ENCODE measurements at places on chromosomes 12 and 14.

DNA sequence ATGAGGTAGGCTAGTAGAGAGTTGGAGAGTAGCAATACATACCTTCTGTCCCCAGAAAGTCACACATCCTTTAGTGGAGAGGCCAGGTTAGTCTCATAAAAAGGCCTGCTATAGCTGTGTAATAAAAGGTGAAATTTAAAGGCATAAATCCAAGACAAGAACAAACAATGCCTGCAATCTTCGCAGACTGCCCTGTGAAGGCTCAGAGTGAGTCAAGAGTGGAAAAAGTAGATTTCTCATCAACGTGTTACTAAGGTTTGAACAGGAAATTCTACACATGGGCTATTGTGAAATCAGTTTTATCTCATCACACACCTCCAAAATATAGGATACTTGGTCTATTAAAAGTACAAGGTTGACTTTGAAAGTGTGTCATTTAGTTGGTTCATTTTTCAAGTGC is at the start of gene KLRC1:
TSS of gene KLRC1 (minus strand) at position 222 of the 400 bp plus-strand sequence. CDS start 2,221 bp downstream, outside the sequence.
- DNase-seq: no peak

DNA sequence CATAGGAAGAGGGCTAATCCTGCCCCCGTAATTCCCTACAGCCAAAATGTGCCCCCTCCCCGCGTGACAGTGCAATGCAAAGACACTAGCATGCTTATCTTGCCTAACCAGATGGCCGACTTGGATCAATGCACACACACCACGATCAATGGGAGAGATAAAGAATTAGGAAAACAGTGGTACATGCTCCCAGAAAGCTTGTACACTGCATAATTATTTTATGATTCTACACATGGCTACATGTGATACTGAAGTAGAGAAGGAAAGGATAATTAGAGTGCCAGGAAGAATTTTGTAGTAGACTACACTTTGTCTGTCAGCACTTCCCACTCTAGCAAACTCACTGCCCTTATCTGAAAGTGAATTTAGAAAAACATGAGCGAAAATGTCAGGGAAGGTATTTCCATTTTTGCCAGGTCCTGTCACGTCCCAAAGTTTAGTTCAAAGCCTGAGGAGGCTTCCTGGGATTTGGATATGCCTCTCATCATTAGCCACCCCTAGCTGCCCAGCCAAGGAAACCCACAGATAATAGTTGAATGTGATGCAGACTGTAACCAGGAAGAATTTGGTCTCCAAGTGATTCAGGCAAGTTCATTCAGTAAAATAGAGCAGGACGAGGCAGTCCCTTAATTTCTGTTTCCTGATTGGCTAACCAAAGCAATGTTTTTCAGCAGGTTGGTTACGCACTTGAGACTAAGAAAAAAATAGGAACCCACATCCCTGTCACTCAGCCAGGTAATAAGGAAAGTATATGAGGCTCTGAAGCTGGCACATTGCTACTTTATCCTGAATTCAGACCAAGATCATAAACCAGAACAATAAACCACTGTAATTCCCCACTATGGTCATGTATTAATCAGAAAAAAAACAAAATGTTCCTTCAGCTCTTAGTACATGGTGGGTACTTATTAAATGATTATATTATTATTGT is 199.6 kb upstream of the OTX2 start:
- no peak for DNase-seq

DNA sequence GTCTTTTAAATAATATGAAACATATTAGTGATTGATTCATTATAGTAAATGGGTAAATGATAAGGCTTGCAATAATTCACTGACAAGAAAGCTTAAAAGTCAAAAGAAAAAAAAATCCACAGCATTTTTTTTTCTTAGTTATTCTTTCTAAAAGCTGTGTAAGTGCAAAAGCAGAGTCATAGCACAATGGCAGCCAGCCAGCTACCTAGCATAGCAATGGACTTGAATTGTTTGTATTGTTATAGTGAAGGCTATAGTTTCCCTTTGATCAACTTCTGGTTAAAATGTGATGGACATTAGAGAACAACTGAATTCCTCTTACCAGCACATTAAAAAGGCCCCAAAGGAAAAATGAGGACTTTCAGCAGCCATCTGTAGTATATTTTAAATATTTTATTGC is 232.1 kb downstream of the NAV3 start:
- DNase-seq: no peak

DNA sequence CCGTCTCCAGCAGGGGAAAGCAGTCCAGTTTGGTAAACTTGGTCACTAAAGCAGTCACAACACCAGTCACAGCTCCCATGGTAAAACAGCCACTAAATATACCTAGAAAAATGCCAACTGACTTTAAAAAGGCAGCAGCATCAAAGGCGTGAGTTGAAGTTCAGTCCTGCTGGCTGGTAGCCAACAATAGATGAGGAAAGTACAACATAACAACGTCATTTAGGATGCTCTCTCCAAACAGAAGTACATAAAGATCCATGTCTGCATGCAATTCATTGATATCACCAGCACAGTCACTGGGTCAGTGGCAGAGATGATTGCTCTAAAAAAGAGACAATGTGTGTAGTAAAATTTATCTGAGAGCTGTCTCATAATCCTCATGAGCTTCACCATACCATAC is 59.3 kb upstream of the TMPO start:
- no peak for DNase-seq

DNA sequence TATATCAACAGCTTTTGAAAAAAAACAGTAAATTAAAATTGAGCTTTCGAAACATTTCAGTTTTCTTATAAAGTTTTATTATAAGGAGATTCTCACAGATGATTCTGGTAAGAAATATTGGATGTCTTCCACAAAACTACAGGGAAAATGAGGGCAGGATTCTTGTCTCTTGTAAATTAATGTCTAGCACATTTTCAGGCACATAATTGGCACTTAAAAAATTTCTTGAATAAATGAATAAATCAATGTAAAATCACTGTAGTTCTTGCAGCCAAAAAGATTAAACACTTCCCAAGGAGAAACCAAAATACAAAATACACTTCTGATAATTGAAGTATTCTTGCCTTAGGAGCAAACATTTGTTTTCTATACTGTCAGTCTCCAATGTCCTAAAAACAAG is 164.4 kb downstream of the NELL2 start:
- DNase-seq: no peak

GRCh38 chr14:91774140-91775096 is 42.5 kb upstream of the CATSPERB start:
- no peak for DNase-seq

DNA sequence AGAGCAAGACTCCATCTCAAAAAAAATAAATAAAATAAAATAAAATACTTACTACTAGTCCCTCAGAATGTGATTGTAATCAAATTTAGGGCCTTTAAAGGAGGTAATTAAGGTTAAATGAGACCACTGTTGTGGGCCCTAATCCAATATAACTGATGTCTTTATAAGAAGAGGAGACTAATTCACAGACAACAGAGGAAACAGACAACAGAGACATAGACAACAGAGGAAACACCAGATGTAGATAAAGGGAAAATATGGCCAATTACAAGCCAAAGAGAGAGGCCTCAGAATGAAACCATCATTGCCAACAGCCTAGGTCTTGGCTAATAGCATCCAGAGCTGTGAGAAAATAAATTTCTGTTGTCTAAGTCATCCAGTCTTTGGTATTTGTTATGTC is 669.0 kb upstream of the FOXG1 start:
- DNase-seq: no peak

DNA sequence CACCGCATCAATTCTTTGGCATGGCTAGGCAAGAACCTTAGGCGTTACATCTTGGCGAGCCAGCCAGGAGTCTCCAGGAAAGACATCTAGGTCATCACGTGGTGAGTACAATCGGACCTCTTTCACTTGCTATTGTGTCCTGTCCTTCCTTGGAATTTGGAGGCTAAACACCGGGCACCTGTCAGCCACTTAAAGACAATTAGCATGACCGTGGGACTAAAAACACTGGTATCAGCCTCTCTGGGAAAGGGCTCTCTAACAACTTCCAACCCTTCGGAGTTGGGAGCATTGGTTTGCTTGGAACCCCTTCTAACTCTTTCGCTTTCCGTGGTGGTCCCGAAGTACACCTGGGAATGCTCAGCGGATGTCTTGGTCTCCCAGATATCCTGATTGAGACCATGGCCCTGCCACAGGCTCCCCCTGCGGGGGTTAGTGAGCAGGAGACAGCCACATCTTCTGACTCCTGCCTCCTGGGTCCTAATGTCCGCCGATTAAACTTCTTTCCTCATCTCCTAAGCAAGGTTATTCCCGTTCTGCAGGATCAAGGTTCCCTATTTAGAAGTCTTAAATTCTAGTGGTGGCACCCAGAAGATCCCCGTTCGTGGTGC is 971.7 kb downstream of the FSCB start:
- DNase-seq: no peak

- no peak for DNase-seq
Measured at GRCh38 chr14:57998766-57999165, 132.9 kb upstream of the SLC35F4 start.

- no peak for DNase-seq
Measured at GRCh38 chr12:85829391-85829790, 6.8 kb downstream of the RASSF9 start.

- peak; percentile 12 for DNase-seq
Measured at GRCh38 chr12:94150240-94151121, 2.1 kb downstream of the PLXNC1 start.

GRCh38 chr12:14307004-14307403 is 58.5 kb upstream of the ATF7IP start:
- DNase-seq: no peak

DNA sequence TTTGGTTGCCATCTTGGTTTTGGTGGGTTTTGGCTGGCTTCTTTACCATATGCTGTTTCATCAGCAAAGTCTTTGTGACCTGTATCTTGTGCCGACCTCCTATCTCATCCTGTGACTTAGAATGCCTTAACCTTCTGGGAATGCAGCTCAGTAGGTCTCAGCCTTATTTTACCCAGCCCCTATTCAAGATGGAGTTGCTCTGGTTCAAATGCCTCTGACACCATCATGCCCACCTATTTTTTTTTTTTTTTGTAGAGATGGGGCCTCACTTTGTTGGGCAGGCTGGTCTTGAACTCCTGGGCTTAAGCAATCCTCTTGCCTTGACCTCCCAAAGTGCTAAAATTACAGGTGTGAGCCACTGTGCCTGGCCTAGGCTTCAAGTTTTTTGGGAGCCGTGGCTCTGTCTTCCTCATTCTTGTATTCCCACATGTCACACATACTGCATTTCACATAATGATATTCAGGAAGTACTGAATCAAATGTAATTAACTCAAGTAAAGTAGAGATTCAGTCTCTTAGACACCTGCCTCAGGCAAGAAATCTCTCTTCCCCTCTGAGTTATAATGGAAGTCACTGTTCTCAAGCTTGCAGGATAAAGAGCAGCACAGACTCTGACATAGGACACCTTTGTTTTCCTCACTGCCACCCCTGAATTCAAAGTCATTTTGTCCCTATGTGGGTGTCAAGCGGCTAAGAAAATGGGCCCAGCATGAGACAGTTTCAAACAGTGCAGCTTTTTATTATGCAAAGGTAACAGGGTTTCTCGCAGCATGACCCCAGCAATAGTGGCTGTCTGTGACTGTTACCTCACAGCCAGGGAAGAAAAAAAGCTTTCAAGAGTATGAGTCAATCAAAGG is 159.0 kb downstream of the PTPN11 start:
- no peak for DNase-seq

DNA sequence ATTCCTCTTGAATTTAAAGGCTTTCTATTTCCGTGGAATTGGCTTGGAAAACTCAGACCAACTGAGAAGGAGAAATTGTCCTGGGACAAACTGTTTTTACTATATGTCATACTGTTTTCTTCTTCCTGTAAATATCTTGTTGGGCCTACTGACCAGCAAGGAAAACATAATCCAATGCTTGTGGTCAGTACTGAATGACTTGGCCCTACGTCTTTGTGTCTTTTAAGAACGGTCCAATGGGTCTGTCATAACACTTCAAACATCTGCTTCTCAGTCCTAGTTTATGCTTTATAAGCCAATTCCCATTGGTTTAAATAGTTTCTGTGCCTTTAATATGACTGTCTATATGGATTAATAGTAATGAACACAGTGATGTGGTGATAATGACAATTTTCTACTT is 248.5 kb upstream of the DDHD1 start:
- no peak for DNase-seq

GRCh38 chr12:107560899-107561285 is 124.7 kb upstream of the PWP1 start:
- DNase-seq: no peak

DNA sequence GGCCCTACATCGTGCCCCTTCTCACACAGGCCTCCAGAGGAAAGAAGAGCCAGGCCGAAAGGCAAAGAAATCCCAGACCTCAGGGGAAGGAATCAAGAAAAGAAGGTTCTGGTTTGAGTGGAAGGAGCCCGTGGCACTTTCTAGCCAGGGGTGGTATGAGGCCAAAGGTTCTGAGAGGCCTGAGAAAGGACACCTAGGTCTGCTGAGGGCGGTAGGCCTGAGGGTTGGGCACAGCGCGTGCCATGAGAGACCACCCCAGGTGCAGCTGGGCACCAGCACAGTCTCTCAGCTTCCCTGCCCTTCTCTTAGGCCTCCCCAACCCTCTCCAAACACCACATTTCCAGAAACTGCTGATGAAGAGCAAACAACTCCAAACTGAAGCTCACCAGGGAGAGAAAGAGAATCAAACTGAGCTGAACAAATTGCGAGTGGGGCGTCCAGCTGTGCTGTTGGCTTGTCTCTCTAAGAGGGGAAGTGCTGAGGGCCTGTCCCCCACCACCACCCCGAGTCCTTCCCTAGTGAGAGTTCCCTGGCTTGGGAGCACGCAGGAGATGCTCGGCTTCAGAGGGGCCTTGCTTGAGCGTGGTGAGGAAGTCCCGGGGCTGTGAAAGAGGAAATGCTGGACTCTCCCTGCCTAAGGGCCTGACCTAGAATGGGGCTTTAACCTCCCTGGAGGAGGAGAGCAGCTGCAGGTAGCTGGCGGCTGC is 184.8 kb downstream of the ZFP36L1 start:
- DNase-seq: no peak

- no peak for DNase-seq
Measured at GRCh38 chr12:77218278-77218677, 152.9 kb upstream of the E2F7 start.

DNA sequence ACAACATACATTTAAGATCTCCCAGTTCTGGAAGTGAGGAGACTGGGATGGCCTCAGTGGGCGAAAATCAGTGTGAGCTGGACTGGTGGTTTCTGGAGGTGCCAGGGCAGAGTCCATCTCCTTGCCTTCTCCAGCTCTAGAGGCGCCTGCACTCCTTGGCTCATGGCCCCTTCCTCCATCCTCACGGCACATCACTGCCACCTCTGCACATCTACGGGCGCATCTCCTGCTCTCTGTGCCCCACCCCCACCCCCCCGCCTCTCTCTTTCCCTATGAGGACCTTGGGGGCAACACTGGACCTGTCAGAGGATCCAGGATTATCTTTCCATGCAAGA is 62.8 kb upstream of the DIO3 start:
- no peak for DNase-seq

Data from activated T-helper 1 cell treated with anti-CD3 and anti-CD28 coated beads, Interleukin-2, amount 50 U/mL, for 16 hours (primary cell).